ENCODE measurements at places on chromosomes 5 and 9.

DNA sequence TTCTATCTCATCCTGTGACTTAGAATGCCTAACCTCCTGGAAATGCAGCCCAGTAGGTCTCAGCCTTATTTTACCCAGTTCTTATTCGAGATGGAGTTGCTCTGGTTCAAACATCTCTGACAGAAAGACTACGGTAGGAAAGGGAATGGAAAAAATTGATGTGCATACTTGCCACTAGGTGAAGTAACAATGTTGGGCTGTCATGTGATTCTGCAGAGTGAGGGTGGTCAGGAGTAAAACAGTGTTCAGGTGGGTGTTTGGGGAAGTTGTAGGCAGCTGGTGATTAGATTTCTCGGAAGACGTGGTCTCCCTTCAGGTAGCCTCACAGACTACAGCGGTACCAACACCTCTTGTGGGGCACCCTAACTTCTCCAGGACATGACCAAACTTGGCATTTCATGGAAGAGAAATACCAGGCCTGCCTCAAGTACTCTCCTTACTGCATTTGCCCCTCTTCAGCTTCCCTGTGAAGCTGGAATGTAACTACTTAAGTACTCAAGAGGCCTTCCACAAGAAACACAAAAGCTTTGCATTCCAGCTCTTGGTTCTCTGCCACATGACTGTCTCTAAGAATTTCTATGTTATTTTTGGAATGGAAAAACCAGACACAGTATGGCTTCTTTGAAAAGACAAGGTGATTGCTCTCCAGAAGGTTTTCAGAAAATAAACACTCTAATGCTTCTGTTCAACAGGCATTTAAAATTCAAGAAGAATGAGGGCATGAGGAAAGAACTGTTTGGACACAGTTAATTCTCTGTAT lies 17.4 kb upstream of the ENTREP1 start:
- no peak for DNase-seq

- no peak for DNase-seq
These were observed 456.7 kb downstream of the TLE4 start for GRCh38 chr9:80028501-80028900.

GRCh38 chr9:84897362-84898094 lies 228.0 kb downstream of the NTRK2 start:
- DNase-seq, result no peak

GRCh38 chr5:93993161-93993560 lies 251.8 kb upstream of the POU5F2 start:
- DNase-seq, result no peak

- no peak for DNase-seq
These were observed 214.9 kb upstream of the DAP start for GRCh38 chr5:10975945-10976344.

- no peak for DNase-seq
These were observed 65.1 kb downstream of the ANKH start for GRCh38 chr5:14806456-14806855.

- DNase-seq, result no peak
These were observed 531.5 kb downstream of the CSNK1G3 start for GRCh38 chr5:124043456-124043855.

DNA sequence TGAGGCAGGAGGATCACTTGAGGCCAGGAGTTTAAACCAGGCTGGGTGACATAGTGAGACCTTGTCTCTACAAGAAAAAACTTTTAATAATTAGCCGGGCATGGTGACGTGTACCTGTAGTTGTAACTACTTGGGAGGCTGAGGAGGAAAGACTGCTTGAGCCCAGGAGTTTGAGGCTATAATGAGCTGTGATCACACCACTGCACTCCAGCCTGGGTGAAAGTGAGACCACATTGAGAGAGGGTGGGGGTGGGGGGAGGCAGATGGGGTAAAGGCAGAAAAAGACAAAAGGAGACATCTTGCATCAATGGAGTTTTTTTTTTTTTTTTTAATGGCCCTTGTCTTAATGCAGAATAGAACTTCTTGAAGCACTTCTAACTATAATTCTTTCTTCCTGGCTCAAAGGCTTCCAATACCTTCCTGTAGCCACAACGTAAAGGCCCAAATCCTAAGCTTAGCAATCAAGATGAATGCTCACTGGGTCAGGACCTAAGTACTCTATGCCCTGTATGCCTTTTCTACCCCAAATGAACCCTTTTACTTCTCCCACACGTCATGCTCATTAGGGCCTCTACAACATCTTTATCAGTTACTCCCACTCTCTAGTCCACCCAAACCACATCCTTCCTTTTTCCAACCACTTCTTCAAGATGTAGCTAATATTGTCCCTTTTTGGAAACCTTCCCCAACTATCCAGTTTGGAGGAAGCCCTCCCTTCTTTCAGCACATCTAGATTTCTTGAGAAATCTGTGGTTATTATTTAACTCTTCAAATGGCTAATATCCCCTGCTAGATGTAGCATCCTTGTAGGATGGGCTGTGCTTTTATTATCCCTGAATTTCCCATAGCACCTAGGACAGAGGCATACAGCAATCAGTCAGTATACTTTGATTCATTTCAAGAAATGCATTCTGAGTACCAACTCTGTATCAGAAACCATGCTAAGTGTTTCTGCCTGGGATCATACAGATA lies 40.8 kb downstream of the CSF2 start:
- DNase-seq, result no peak

DNA sequence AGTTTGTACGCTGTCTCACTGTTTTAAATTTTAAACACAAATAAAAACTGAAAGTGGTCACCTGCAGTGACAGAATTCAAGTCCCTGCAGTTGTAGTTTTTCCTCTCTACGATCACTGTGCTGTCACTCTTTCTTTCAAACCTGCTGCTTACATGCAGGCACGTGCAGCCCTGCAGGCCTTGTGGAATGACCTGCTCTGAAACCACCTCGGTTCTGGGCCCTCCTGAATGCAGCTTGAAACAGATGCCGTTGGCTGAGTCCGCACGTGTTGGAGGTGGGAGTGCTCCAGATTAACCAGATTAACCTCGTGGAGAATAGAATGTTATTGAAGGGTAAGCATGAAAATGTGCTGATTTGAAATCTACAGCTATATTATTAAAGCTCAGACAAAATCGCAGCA lies 126.0 kb upstream of the ERCC6L2 start:
- no peak for DNase-seq

- no peak for DNase-seq
These were observed 69.6 kb downstream of the PDE8B start for GRCh38 chr5:77280036-77280435.

DNA sequence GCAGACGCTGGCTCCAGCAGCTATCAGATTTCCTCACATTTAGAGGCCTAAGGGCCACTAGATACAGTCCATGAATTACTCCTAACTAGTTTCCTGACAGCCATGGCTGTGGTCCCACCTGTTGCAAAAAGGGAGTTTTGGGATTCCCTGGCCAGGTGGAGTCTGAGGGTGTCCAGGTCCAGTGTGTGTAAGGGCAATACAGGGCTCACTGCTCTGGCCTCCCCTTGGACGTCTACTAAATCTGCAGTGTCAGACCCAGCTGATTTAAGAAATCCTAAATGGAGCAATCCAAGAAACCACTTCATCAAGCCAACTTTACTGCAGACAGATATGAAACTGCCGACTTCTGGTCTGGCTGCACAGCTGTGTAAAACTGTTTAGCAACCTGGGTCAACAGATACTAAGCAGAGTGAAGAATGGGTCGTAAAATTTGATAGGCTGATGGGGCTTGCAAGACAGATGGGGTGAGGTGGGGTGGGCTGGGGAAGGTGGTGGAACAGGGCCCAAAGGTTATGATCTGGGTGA lies 116.4 kb downstream of the GADD45G start:
- no peak for DNase-seq

- DNase-seq, result no peak
These were observed 30.4 kb downstream of the RNF145 start for GRCh38 chr5:159178978-159179377.

DNA sequence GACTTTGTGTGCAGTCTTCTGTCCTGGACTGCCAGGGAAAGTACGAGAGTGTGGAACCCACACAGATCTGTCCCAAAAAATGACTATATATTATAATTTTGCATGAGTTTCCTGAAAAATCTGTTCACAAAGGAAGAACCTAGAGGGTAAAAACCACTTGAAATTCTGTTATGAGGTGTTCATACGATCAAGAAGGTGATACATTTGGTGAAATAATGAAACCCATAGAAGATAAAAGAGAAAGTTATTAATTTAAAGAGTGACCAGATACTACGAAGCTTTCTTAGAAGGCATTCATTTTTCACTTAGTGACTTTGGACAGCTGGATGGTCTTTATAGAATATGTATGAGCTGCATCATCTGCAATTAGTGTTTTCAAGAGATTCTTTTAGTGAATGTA lies 32.9 kb downstream of the SLC12A2 start:
- no peak for DNase-seq

GRCh38 chr5:138272681-138273080 lies 1.7 kb downstream of the GFRA3 start:
- no peak for DNase-seq

DNA sequence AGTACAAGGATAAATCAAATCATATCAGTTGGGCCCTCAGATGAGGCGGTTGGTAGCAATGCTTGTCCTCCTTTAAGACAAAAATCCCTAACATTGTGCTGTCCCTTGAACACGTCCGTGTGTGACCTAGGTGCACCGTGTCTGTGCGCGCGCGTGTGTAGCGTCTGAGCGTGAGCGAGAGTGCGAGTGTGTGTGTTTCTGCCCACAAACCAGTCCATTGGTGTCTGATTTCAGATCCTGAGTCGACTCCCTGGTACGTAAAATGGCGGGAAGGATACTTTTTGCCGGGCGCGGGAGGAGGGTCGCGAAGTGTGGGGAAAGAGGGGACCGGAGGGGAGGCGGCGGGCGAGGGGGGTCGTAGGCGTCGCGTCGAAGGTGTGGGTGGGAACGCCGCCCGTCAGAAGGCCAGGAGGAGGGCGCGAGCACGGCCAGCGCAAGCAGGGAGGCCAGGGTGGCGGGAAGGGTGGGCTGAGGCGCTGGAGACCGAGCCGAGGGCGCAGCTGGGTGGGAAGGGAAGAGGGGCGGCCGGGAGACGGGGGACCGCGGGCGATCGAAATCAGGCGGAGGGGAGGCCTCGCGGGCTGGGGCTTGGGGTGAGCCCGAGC lies 8.9 kb downstream of the OTP start:
- no peak for DNase-seq

DNA sequence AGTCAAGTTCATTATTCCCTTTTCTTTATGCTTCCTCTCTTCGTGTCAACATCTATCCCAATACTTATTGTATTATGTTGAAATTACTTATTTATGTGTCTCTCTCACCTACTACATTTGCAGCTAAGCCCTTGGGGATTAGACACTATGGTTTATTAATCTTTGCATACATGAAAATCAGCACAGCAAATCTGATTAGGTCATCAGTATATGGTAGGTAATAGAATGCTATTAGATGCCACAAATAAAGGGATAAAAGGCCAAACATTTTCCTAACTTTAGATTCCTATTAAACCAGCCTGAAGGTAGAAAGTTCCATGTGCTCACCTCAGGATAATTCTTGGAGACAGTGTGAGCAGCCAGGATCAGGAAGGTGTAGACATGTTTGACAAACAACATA lies 490.1 kb upstream of the MPDZ start:
- no peak for DNase-seq

GRCh38 chr9:36862206-36863145 lies 171.6 kb downstream of the PAX5 start:
- no peak for DNase-seq

DNA sequence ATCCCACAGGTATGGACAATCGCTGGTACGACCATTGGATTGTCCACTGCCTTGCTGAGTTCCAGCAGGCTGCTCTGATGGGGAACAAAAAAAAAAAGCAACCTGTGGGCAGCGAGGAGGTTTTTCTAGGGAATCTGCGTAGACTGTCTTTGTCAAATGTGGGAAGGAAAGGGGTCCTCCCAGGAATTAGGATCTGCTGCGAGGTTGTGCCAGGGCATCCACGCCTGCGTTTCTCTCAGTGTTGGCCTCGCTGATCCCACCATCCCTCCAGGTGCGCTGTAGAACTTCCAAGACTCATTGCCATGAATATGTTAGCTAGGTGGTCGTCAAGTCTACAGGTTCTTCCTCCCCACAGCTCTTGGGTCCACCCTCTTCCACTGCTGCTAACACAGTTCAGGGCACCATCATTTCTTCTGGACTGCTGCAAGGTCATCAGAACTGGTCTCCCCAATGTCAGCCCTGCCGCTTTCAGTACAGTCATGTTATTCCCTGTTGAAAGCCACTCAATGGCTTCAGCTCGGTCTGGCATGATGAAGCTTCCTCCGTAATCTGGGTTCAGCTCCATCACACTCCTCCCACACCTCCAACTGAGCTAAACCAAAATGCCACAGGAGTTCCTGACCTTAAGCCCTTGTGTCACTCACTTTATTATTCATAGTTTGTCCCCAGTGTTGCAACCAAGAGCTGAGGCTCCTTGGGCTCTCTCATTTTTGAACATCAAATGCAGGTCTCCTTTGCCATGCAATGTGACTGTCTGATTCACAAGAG lies 79.5 kb upstream of the DMRT1 start:
- no peak for DNase-seq

GRCh38 chr9:129776938-129777768 lies 24.3 kb upstream of the PTGES start:
- no peak for DNase-seq

GRCh38 chr9:106104887-106105286 lies 410.5 kb downstream of the TMEM38B start:
- no peak for DNase-seq

DNA sequence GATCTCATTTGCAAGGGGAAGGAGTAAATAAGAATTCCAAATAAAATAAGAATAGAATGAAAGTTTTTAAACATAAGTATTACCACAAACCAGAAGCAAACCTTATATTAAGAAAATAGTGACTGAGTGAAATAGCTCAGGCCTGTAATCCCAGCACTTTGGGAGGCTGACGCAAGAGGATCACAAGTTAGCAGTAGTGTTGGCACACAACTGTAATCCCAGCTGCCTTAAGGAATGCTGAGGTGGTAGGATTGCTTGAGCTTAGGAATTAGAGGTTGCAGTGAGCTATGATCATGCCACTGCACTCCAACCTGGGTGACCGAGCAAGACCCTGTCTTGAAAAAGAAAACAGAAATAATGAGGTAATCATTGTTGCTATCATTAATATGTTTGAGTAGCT lies 47.0 kb downstream of the APC start:
- DNase-seq, result no peak

GRCh38 chr9:103942651-103943050 lies 151.5 kb upstream of the SMC2 start:
- no peak for DNase-seq

GRCh38 chr5:39618391-39618790 lies 193.6 kb upstream of the DAB2 start:
- DNase-seq, result no peak

DNA sequence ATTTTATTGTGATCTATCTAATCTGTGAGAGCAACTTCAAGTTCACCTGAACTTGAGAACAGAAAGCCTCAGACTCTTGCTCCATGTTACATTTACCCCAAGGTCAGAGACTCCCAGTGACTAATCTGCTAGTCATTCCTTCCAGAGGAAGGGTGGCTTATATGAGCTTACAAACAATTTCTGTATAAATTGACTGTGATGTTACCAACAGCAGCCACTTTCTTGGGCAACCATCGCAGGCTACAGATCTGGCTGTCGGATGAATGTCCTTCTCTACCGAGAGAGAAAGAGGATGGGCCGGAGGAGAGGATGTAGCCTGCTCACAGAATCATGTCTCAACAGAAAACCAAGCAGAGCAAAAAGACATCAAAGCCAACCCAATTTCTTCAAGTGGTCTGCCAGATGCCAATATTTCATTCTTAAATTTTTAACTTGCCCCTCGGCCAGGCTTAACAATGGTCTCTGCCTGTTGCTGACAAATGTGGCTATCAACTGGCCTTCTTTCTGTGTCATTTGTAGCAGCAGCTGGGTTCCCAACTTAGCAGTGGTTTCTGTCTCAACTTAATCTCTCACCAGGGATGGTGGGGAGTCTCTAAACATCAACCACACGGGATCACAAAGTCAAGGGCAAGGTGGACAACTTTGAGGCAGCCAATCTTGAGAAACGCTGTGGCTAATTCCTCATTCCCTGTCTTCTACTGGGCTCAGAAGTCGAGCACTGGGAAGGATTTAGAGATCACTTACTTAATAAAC lies 81.3 kb downstream of the RAPGEF1 start:
- DNase-seq, result no peak
